ENCODE measurements at places on chromosomes 16 and 17. TPM values are rescaled to one million over a fixed set of nuclear protein-coding genes. Genes with fewer than 3 reads are reported as not detected.

CACNG5 gene
- total RNA-seq: 0.44 TPM

INTS2 gene
- 11.7 TPM for total RNA-seq

ASGR1 gene
- 1.2 TPM for total RNA-seq

FA2H gene
- 60.0 TPM for total RNA-seq

NR1D1 gene
- total RNA-seq: 9.3 TPM

- DNase-seq: no peak
These were observed 482 bp downstream of the IRF8 start for GRCh38 chr16:85899444-85899843.

DNA sequence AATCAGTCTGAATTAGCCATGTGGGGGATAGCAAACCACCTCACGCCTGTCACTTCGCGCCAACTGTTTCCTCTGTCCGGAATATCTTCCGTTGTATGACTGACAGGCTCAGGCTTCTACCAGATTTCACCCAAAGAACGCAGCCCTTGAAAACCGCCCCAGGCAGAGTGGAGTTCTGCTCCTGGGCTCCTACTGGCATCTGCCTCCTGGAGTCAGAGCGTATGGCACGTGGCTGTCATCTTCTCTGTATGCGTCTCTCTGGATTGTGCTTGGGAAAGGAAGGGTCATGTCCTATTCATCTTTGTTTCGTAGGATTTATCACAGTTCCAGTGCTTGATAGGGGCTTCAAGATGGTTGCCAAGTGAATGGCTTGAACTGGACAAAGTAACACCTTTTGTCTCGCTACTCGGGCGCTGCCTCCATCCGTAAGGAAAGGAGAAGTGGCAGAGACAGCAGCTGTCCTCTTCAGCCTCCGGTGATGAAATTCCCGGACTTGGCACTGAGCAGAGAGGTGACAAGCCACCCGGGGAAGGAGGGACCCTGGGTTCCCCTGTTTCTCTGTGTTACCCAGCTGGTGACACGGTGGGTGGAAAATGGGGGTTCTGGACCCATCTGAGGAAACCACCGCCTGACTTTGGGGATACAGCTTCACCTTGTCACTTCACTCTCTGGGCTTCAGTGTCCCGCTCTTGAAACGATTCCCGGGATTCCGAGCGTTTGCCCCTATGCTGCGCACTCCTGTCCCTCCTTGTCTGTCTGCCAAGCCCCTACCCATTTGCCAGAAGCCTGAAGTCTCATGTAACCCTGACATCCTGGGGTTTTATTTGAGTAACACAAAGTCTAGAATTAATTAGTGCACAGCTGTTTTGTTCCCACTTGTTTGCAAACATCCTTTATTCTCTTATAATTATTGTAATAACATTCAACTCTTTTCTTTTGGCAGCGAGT, 13.9 kb downstream of the KIAA0513 start:
- DNase-seq: no peak

DNA sequence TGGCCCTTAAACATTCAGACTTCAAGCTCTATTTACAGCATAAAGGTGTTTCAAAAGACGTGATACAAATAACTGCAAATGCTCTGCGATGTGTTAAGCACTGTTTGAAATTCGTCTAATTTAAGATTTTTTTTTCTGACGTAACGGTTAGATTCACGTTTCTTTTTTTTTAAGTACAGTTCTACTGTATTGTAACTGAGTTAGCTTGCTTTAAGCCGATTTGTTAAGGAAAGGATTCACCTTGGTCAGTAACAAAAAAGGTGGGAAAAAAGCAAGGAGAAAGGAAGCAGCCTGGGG, 681 bp upstream of the MAPT start:
- no peak for DNase-seq

DNA sequence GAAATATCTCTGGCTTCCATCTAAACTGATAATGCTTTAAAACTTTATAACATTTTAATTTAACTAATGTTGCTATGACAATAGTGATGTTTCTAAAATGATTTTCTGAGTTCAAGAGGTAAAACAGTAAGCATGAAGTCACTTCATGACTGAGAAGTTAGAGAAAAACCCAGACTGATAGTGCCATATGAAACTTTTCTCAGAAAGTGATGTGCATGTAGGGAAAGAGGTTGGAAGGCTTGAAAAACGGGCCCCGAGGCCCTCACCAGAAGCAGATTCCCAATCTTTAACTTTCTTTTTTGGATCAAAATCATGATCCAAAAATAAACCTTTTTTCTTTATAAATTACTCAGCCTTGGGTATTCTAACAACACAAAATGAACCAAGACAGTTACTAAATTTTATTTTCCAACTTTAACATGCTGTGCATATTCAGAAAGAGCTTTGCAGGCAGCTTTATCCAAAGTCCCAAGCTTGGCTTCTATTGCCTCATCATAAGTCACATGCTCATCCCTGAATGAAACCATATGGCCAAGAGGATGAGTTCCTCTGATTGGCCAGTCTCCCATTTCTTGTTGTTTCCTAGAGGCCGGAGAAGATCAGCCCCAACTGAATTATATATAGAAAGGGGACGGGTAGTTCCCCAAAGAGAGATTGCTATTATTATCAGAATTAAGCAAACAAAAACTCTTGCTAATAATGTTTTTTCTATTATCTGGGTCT, 357.6 kb upstream of the SALL1 start:
- no peak for DNase-seq

GRCh38 chr17:57109393-57110151, 24.5 kb downstream of the AKAP1 start:
- peak; percentile 65 for DNase-seq

DNA sequence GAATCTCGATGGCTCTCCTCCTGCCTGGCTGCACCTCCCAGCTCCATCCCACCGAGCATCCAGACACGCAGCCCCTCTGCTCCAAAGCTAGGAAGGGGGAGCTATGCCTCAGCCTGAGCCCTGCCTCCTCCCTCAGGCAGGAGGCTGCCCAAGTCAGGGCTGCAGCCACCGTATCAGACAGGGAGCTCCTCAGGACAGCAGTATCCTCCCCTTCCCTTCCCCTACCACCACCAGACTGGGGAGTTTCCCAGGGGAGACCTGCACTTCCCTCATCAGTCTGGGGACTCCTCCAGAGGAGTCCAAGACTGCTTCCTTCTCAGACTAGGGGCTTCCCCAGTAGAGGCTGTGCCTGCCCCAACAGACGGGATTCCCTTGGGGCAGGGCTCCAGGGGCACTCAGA, 17.5 kb downstream of the TMEM132E start:
- DNase-seq: no peak

- no peak for DNase-seq
These were observed 16.9 kb downstream of the EMC8 start for GRCh38 chr16:85782451-85782850.

GRCh38 chr17:58184986-58185761, 7.4 kb upstream of the EPX start:
- DNase-seq: no peak

DNA sequence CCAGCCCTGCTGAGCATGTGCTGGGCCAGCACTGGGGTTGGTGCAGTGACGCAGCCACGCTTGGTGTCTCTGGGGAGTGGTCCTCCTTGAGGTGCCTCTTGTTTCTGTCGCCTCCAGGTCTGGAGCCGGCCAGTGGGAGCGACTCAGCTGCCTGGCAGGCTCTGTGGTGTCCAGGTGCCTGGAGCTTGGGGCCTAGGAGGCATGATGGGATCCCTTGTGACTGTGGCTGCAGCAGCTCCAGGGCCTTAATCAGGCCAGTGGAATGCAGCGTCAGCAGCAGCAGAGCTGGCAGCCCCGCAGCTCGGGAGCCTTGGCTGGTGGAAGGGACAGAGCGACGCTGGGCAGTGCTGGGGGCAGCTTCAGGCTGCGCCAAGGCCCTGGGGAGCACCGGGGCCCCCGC, 74.7 kb upstream of the CIBAR2 start:
- no peak for DNase-seq

Data from mucosa of descending colon (tissue), 3 donors.